ENCODE measurements at places on chromosomes 7 and 10. TPM values are rescaled to one million over a fixed set of nuclear protein-coding genes. Genes with fewer than 3 reads are reported as not detected.

CUBN gene
- 11.5 TPM for total RNA-seq

ZNF467 gene
- 0.36 TPM for total RNA-seq

WEE2 gene
- total RNA-seq: not detected

SLC26A4 gene
- 0.24 TPM for total RNA-seq

ANKRD30A gene
- total RNA-seq: not detected

DOCK4 gene
- total RNA-seq: 65.7 TPM

PNLIPRP2 gene
- total RNA-seq: not detected

OR2A25 gene
- not detected for total RNA-seq

HOXA13 gene
- total RNA-seq: not detected

CPA4 gene
- total RNA-seq: 6.8 TPM

PPP1R17 gene
- total RNA-seq: not detected

MORN4 gene
- total RNA-seq: 5.8 TPM

CHST3 gene
- 52.9 TPM for total RNA-seq

NUPR2 gene
- not detected for total RNA-seq

SPDYE17 gene
- total RNA-seq: not detected

BLVRA gene
- total RNA-seq: 27.6 TPM

COPS6 gene
- total RNA-seq: 42.3 TPM

PAX2 gene
- total RNA-seq: not detected

NEURL1 gene
- 0.16 TPM for total RNA-seq

HMX3 gene
- not detected for total RNA-seq

ERVW-1 gene
- total RNA-seq: not detected

THSD7A gene
- total RNA-seq: 0.49 TPM

UBE2H gene
- 62.4 TPM for total RNA-seq

Measured in hair follicle dermal papilla cell (primary cell).